Adrenal gland (tissue), 19 donors: ENCODE measurements at places on chromosomes 1 and 21. TPM values are rescaled to one million over a fixed set of nuclear protein-coding genes. Genes with fewer than 3 reads are reported as not detected.

CD164L2 gene
- 0.11 TPM for total RNA-seq

PGBD5 gene
- total RNA-seq = 27.9 TPM

DNA sequence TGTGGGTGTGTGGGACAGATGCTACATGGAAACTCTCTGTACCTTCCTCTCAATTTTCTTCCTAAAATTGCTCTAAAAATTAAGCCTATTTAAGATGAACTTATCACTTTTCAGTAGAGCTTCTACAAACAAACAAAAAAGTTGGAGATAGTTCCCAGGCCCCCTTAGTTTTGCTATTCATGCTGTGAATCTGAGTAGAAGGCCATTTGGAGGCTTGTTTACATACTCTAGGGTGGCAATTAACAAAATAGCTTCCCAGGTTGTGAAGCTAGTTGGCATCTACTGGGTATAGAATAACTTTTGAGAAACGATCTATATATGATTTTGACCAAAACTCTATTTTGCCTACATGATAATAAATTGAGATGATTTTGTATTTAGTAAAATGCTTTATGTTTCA is 541.4 kb upstream of the B3GALT2 start:
- no peak for DNase-seq

DNA sequence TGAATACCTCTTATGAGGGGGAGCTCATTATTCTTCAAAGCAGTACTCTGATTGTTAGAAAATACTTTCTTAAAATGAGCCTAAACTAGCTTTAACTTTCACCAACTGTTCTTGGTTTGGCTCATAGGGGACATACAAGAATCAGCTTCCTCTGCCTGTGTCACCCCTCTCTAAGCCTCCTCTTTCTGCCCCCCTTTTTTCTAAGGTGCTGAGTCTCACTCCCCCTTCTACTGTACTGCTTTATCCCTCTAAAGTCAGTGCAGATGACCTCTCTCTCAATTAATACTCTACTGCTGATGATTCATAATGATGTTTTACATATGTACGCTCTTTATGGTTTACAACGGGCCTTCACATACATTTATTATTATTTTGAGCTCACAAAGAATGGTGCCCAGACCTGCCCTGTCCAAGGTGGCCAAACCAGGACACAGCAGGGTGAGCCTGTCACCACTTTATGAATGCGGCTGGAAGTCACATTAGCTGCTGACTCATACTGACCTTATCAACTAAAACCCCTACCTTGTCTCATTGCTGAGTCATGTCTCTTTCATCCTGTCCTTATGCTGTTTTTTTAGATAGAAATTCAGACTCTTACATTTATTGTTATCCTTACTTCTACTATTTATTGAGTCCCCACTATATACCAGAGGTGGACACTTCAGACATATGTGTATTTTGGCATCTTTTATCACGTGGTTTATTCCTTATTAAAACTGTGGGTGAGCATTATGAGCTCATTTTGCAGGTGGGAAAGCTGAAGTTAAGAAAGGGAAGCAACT is 126.9 kb downstream of the RNF220 start:
- DNase-seq = no peak

- DNase-seq = no peak
Measured at GRCh38 chr1:59137276-59137615, 159.6 kb upstream of the FGGY start.

DNA sequence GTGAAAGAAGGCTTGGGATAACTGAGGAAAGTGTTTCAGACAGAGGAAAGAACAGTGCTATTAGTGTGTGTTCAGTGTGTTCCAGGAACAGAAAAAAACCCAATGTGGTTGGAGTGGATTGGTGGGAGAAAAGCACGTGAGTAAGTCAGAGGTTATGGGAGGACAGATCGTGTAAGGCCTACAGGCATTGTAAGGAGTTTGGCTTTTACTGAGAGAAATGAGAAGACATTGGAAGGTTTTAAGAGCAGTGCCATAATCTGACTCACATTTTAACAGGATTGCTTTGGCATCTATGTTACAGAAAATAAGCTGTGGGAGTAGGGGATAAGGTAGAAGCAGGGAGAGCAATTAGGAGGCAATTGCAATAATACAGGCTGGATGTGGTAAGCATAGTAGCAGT is 4.8 kb downstream of the ARPC5 start:
- DNase-seq = no peak

DNA sequence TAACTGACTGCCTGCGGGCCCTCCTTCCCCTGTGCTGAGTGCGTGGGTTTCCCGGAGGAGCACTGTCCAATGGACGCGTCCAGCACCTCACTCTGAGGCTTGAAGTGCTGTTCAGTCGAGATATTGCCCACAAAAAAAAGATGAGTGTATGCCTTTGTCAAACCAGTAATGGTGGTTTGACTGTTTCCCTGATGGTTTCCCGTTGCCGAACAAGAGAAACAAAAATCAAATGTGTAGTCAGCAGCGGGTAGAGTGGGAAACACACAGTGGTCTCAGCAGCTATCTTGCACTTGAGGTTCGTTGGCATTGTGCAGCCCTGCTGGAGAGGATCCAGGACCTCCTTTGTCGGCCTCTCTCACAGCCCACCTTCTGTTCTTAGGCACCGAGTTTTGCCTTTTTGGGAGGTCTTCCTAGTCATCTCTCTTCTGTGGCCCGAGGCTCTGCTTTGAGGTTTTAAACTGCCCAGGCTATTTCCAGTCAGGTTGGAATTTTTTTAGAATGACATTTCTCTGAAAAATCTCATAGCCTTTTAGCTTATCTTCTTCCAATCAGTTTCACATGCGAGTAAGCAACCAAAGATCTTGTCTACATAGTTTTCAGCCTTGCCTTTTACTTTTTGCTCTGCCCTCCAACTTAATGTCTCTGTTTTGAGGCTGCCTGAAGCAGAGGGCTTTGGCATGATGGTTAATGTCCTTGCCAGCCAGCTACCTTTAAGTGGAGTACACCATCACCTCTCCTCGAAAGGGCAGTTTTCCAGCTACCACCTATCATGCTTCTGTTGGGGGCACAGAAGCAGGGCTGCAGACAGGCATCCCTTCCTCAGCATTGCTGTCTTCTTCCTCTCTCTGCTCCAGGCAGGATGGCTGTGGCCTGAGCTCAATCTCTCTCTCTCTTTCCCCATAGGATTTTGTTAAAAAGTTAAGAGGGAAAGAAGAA is 132.3 kb downstream of the URB2 start:
- no peak for DNase-seq

- DNase-seq = no peak
Measured at GRCh38 chr1:108121358-108122143, 78.6 kb downstream of the SLC25A24 start.

DNA sequence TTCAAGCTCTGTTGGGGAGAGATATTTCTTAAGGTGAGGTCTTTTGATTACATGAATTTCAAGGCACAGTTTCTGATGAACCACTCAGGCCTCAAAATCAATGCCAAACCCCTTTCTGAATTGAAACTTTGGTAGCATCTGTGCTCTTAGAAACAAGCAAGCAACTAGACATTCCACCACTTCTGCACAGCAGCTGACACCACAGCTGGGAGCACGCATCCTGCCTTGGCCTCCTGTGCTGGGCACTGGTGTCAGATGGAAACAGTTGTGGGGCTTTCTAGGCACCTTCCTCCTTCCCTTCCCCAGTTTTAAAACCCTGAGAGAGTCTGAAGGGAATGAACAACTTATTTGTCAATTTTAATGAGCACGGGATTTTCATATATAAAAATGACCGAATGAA is 360.2 kb downstream of the ADGRL2 start:
- DNase-seq = no peak

DNA sequence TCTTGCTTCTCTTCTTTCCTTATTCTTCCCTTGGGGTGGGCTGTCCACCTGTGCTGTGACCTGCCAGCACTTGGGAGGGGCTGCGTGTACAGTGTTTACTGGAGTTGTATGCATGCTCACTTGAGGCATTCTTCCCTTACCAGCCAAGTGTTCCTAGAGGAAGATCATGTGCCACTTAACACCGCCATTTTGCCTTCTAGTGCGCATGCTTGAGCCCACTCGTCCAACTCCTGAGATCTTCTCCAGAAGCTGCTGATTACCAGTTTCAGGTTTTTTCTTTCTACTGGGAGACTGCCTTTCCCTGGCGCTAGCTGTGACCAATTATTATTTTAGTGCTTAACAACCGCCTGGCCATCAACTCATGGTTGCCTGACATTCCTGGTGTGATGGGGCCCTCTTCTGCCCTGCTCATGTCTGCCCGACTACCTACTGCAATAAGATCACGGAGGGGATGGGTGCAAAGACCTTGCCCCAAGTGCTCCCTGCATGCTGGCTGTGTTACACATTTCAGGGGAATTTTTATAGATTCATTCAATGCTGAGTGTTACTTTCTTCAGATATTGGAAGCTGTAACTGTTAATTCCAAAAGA is 74.2 kb upstream of the B3GALT5 start:
- DNase-seq = no peak

DNA sequence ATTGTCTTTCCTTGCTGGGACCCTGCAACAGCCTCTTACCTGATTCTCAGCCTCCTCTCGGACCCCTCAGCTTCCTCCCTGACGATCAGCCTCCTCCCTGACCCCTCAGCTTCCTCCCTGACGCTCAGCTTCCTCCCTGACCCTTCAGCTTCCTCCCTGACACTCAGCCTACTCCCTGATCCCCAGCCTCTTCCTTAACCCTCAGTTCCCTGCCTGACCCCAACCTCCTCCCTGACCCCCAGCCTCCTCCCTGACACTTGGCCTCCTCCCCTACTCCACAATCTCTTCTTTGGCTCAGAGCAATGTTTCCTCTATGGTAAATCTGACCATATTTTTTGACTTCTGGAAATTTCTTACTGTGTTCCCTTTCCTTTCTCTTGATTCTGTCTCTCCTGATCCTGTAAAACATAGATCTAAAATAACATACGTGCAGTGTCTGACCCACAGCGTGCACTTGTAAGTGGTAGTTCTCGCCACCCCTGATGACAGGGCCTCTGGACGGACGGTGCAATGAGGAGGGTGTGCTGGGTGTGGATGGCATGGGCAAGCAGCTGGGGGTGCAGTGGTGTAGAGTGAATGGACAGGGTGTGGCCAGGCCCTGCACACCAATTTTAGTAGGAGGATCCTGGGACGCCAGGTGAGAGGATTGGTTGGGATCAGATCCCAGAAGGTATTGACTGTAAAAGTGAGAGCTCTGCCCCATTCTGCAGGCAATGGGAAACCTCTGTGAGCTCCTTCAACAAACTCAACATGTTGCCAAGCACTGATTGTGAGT is 264.1 kb downstream of the FOXD2 start:
- no peak for DNase-seq

- no peak for DNase-seq
Measured at GRCh38 chr1:116310180-116310579, 62.9 kb upstream of the ATP1A1 start.

- no peak for DNase-seq
Measured at GRCh38 chr21:36861595-36862323, 104.7 kb downstream of the HLCS start.

DNA sequence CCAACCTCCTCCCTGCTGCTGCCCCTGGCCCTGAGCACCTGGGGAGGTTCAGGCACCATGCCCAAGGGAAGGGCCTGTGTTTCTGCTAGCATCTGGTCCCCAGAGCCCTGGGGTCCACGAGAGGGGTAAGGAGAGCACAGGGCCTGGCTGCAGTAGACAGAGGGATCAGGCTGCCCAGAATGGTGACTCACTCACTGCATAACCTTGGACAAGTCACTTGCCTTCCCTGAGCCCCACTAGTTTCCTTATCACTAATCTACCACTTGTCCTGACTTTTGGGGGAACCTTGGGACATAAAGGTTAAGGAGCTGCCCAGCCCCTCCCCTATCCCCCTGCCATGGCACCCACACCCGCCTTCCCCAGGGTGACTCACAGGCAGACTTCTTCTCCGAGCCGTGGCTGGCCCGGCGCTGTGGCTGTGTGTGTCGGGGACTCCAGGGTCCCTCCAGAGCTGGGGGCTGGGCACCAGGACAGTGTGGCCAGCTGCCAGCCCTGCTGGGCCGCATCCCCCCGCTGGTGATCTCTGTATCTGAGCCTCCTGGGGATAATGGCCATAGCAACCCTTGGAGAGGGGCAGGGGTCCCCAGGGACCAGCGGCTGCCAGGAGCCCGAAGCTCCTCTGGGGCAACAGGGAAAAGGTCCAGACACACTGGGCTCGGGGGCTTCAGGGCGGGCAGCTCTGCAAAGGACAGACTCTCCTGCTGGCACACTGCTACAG is 4.0 kb downstream of the ARHGEF19 start:
- DNase-seq = peak; percentile 86

DNA sequence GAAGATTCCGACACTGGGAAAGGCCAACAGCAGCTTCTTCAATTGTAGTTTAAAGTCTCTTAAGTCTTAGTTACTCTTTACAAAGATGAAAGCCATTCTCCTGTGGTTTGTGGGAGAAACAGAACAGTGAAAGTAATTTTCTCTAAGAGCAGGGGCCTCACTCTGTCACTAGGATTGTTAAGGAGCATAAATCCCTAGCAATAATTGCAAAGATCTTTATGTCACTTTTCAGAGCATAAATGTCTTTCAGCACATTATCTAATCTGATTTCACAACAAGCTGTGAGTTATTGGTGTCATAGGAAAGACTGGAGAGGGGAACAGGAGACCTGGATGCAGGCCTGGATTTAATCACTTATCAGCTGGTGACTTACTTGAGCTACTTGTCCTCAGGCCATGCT is 32.4 kb upstream of the DUSP23 start:
- DNase-seq = no peak

DNA sequence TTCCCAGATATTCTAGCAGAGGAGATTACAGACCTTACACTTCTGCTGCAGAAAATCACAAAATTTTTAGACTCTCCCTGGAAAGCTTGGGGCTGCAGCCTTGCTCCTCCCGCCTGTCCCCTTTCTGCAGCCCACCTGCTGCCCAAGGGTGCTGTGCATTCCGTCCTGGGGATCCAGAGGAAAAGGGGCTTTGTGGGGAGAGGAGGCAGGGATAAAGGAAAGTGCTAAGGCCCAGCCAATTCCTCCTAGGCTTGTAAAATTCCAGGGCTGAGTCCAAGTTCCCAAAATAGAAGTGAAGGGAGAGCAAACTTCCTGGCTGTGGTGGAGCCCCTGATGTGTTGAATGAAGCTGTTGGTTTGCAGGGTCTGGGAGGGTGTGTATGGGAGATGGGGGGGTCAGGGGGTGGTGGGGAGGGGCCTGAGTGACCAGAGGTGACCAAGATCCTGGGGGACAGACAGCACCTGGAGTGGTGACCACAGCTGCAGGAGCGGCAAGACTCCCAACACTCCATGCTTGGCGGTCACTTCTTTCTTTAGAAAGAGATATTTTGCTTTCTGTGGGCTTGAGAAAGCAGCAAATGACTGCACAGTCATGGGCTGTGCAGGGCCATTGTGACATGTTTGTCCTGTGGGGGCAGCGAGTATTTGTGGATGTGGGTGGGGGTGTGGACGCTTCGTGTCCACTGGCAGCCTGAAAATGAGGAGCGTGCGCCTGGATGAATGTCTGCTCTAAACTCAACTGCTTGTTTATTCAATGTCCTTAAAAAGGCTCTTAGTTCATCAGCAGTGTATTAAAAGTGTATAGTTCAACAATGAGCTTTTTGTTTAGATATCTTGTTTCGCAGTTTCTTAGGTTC is 68.4 kb downstream of the TLR5 start:
- no peak for DNase-seq

DNA sequence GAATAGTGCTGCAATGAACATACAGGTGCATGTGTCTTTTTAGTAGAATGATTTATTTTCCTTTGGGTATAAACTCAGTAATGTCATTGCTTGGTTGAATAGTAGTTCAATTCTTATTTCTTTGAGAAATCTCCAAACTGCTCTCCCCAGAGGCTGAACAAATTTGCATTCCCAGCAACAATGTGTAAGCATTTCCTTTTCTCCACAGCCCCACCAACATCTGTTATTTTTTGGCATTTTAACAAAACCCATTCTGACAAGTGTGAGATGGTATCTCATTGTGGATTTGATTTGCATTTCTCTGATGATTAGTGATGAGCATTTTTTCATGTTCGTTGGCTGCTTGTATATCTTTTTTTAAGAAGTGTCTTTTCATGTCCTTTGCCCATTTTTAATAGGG is 21.9 kb upstream of the EEIG2 start:
- DNase-seq = no peak
